ENCODE measurements at places on chromosomes 5 and 9.

- no peak for DNase-seq
These were observed 944.8 kb downstream of the DTWD2 start for GRCh38 chr5:118043531-118043930.

DNA sequence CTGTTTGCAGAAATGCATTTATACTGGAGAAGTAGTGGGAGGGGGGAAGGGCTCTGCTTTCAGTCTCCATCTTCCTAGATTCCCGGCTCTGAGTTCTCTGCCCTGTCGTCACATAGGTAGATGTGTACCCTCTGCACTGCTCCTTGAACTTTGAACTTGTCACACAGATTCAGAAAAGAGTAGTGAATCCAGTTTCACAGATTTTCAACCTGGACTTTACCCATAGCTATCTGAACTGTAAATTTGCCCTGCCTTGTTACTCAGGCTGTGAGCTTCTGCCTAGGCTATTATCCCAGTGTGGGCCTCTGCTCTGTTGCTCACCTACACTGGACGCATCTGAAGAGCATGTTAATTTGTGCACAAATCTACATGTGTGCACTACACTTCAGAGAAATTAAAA is 12.8 kb upstream of the C9orf152 start:
- DNase-seq: no peak

GRCh38 chr9:131461166-131461565 is 41.6 kb upstream of the POMT1 start:
- DNase-seq: no peak

DNA sequence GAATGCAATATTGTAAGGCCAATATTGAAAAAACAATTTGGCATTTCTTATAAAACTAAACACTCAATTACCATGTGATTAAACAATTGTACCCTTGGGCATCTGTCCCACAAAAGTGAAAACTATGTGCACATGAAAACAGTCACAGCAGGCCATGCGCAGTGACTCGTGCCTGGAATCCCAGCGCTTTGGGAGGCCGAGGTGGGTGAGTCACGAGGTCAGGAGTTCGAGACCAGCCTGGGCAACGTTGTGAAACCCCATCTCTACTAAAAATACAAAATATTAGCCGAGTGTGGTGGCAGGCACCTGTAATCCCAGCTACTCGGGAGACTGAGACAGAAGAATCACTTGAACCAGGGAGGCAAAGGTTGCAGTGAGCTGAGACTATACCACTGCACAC is 343.7 kb downstream of the DMRTA1 start:
- DNase-seq: no peak

DNA sequence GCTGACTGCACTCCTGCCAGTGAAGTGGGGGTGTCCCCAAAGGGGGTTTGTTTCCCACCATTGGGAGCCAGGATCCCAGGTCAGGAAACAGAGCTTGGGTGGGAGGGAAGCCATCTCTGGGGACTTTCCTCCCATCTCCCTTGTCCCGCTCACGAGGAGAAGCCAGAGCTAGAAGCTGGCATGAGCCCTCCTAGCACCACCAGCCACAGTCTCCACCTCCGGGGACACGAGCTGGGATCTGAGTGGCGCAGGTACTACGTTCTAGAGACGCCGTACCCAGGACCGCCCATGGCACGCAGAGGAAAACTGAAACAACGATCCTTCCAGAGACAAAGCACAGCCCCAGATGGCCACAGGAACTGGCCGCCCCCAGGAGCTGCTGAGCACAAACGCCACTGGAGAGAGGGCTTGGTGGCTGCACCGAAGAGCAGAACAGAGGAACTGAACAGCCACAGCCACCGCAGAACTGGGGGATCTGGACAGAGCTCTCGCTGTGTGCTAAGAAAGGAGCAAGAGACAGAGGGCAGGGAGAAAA is 29.8 kb downstream of the ADAMTS2 start:
- DNase-seq: no peak

Measured in cortex of kidney (tissue), 1 donor.